ENCODE measurements at places on chromosomes 5 and 9.

GRCh38 chr9:97076238-97076637, 37.3 kb upstream of the CTSV start:
- DNase-seq = no peak

DNA sequence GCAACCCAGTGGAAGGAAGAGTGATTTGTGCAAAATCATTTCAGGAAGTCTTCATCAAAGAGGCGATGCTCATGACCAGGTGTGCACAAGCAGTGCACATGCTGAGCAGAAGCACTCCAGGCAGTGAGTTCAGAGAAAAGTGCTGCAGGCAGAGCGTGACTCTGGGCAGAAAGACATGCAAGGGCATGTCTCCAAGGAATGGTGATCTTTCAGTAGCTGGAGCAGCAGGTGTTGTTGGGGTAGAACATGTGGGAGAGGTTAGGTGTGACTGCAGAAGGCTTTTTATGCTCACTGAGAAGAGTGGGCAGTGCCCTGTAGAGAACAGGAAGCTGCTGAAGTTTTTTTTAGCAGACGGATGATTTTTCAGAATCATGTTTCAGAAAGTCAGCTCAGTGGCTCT, 545.4 kb upstream of the TLE4 start:
- DNase-seq = no peak

DNA sequence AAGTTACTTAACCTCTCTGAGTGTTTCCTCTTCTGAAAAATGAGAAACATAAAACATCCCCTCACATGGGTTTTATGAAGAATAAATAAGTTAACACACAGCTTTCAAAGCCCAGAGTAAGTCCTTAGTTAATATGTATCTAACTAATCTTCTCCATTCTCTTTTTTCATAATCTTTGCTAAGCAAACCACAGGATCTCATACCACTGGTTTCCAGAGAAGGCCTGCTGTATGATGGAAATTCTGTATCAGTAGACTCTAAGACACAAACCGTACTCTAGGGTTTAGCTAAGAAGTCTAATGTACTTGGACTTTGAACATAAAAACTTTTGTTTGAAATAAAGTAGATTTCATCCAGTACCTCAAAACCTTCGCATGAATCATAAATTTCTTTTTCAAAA, 307.9 kb downstream of the SPOCK1 start:
- no peak for DNase-seq

DNA sequence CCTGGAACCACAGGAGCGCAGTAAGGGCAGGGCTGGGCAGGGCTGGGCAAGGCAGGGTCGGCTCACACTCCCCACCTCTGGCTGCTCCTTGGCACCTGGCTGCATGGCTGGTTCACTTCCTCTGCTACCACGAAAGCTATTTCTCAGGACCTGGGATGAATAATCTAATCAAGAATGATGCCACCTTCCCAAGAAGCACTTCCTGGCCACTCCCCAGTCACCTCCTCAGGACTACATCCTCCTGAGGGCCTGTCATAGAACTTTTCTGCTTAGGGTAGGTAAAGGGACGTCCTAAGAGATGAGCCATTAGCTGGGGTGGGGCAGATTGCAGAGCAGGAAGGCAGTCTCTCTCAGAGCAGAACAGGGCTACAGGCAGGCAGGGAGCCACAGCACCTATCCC, 288.2 kb upstream of the MAP3K1 start:
- DNase-seq = no peak

DNA sequence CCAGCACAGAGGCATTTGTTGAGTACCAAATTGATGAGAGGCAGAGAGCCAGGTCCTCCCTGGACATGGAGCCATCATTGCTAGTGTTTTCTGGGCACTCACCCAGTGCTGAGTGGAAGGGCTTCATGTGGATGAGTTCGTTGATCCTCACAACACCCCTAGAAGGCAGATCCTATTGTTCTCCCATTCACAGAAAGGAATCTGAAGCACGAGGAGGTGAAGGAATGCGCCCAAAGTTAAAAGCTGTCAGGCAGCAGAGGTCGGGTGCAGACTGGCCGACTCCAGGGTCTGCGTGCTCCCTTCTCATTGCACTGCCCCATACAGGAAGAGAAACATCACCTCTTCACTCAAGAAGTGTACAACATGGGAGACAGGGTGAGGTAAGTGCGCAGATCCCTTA, 153.5 kb upstream of the TNPO1 start:
- no peak for DNase-seq

DNA sequence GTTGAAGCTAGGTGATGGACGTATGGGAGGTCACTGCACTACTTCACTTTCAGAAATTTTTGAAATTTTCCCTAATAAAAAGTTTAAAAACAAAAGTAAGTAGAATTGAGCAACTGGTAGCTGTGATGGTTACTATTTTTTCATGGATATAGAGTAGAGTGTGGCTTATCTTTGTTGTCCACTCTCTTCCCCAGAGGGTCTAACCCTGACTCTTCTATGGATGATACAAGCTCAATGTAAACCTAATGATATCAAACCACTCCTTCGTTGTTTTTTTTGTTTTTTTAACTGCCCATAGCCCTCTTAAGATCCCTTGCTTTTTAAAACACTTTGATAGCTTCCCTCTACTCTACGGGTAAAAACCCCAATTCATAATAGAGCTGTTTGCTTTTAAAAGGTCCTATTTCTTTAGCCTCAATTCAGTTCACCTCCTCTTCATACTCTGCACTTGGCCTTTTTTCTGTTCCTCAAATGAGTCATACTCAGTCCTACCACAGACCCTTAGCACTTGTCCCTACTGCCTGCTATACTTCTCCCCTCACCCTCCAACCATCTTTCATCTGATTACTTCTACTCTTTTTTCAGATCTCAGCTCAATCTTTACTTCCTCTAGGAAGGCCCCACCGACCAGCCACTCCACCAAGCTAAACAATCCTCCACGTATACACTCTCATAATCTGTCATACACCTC, 2.6 kb downstream of the HDAC3 start:
- DNase-seq = no peak

DNA sequence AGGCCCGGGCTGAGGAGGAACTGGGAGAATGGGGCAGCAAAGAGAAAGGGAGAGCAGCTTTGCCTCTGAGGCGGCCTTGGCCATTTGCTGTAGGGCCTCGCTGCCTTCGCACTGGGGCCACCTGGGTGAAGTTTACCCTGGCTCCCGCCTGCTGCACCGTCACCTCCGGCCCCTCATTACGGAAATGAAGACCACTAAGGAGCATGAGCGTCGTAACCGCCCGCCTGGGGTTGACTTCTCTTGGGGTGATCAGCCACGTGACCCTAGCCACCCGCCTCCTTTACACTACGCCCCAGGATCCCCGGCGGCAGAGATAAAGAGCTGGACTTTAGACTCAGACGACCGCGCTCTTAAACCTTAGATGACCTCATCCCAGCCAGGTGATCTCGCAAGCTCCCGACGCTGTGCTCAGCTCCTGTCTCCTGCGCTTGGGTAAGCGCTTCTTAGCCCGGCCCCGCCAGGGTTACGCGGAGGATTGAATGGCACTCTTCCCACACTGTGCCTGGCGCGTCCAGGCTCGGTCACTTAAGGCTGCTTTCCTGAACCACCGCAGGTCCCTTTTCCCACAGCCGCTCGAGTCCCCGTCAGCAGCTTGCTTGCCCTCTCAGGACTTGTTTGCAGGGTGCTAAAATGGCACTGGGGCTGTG, 107.9 kb upstream of the LARP1 start:
- peak; percentile 34 for DNase-seq

- no peak for DNase-seq
These were observed 1474.9 kb downstream of the EFNA5 start for GRCh38 chr5:106195679-106196474.

GRCh38 chr5:119255571-119256356, 100.1 kb upstream of the TNFAIP8 start:
- DNase-seq = no peak

DNA sequence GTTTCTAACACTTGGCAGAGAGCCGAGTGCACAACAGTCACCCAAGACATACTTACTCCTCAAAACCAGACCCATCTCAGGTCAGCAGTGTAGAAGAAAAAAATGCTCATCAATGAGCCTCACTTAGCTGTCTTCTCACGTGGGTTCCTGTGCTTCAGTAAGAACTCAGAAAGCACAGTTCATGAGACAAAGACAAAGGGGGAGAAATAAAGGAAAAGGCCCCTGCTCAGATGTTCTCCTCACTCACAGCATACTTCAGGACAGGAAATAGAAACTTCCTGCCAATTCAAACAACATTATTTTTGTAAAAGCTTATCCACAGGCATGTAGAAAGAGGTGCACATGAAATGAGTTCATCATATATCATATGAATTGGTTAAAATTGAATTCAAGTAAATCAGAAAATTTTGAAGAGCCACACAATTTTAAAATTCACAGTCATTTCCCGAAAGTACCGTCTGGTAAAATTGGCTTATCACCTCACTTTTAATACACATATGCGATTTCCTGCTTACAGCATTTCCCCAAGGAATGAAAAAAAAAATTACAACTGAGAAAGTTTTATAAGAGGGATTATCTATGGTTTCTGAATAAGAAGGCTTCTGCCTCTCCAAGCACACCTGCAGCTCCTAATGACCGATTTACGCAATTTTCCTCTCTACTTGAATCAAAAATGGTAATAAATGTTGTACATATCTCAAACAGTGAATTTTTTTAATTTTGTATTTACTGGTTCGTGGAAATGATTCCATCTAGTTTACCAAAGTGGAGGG, 328.3 kb downstream of the TMEM167A start:
- DNase-seq = no peak

DNA sequence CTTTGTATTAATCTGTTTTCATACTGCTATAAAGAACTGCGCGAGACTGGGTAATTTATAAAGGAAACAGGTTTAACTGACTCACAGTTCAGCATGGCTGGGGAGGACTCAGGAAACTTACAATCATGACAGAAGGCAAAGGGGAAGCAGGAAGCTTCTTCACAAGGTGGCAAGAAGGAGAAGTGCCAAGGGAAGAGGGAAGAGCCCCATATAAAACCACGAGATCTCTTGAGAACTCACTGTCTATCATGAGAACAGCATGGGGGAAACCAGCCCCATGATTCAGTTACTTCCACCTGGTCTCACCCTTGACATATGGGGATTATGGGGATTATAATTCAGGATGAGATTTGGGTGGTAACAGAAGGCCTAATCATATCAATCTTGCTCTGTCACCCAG, 60.9 kb upstream of the CHD1 start:
- DNase-seq = no peak

DNA sequence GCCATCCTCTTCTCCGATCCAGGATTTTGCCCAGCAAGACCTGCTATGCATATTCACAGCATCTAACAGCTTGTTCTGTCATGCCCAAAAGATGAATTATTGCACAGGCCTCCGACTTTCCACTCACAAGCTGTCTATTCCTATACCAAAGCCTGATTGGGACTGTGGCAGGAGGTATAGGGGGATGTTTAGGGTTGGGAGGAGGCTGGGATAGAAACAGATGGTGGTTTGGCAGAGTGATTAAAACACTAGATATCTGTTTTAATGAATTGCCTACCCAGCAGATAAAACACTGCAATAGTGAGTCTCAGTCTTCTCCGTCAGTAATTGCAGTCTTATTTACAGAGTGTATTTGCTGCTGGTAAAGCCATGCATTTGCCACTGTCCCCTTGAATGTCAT, 215.3 kb downstream of the TLR4 start:
- no peak for DNase-seq

- DNase-seq = no peak
These were observed 436.6 kb downstream of the DTWD2 start for GRCh38 chr5:118551716-118552115.

GRCh38 chr5:6754766-6755165, 41.5 kb downstream of the TENT4A start:
- no peak for DNase-seq

GRCh38 chr5:135013445-135013844, 20.6 kb downstream of the PITX1 start:
- no peak for DNase-seq

DNA sequence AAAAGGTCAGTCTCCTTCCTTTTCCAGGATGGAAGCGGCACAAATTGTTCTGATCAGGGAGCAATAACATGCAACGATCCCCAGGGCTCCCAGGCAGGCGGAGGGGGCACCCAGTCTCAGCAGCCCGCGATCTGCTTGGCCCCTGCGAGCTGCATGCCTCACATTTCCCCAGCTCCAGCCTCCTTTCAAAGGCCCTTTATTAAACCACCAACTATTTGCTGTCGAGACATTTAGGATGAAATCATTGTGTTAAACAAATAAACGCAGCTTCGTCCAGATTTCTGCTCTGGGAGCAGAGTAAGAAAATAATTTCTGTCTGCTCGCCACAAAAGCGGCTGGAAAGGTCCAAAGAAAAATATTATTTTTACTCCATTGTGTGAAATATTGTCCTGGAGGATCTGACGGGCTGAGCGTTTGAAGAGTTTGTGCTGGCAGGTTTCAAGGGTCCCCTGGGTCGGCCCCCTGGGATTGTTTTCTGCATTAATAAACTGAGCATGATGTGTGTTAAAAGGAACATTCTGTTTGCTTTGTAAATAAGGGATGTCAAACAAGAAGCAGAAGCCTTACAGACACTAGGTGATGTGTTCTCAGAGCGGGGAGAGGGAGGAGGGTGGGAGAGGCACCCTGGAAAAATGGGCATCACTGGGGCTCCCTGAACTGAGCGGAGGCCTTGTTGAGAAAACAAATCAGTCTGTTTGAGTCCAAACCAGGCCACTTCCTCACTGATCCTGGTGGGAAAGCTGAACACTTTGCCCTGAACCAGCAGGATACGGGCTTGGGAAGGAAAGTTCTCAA, 110.1 kb downstream of the FOXD1 start:
- no peak for DNase-seq

DNA sequence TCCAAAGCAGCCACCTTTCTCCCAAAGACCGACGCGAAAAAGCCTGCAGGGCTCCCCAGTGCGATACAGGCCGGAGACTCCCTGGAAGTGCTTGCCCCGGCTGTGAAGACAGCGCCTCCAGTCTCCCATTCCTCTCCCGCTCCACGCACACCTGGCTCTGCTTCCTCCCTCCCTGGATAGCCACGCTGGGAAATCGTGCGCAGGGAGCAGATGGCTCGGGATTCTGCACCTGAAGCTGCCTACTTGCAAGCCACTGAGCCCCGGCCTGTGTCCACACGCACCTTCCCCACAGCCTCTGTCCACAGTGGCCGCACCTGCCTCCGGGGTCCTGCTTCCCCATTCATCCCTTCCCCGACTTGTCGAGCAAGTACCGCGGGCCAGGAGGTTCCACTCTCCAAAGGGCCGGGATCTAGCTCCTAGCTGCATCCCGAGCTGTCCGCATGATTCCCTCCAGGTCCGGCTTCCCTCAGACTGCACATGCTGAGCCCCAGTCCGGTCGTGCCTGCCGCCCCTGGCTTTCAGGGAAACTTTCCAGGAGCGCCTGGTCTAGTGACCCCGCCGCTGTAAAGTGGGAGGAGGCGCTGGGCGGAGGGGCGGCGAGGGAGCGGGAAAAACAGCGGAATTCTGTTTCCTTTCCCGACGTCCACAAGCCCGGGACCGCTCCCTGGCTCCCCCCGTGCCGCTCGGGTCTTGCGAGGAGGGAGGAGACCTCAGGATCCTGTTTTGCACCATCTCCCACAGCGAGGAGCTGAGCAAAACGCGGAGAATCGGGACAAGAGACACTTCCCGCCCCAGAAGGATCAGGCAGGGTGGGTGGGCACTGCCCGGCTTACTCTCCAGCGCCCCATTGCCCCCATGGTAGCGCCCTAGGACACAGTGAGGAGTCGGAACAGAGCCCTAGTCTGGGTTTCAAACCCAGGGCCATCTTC, 2.0 kb downstream of the SEMA6A start:
- DNase-seq = no peak

- DNase-seq = no peak
These were observed 459.0 kb downstream of the TLE4 start for GRCh38 chr9:80030801-80031200.

Measured in activated T-cell treated with anti-CD3 and anti-CD28 coated beads, Interleukin-2, amount 50 U/mL, for 1 hour (primary cell).